ENCODE measurements at places on chromosomes 6 and 20. TPM values are rescaled to one million over a fixed set of nuclear protein-coding genes. Genes with fewer than 3 reads are reported as not detected.
A peak's percentile ranks its signal among the peaks of the same experiment; 100 is the strongest.

The BRPF3 gene
- total RNA-seq, result 36.1 TPM

DNA sequence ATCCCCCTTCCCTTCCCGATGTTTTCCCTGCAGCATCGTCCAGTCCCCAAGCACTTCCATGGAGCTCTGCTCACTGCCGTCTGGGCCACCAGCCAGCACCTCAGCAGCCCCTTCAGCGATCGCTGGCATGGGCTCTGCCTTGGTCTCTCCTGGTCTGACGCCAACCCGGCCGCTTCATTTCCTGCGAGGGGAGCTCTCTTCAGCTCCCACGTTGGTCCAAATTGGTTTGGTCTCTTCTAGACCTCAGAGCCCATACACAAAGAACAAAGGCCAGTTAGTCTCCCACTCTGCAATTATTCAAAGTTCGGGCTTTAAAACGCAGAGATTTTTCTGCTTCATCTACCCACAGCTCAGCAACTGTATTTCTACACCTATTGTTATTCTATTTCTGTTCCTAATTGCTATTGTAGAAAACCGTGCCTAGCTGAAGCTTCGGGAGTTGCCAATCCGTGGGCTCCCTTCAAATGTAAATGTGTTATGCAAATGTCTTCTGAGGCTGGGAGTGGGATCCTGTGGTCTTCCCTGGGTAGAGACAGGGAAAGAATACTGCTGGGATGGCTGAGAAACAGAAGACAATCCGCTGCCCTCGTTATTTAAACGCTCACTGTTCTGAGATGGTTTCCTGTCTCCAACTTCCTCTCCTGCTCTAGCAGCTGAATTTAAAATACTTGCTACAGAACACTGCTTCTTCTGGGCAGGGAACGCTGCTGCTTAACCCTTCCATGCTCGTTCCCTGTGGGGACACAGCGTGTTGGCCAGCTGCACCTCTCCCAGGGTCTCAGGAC lies 154.2 kb upstream of the QKI start:
- no peak overlapping the region for H3K27ac ChIP-seq
- DNase-seq, result peak; percentile 75
- H3K4me3 ChIP-seq, result no peak overlapping the region
- no peaks in the 10 kb centered on the region for H3K36me3 ChIP-seq
- peaks cover 8% of the 10 kb centered on the region for H3K4me1 ChIP-seq
- H3K27me3 ChIP-seq, result no peaks in the 10 kb centered on the region

The MAN1A1 gene
- total RNA-seq, result 120 TPM

The ISM1 gene
- 82.4 TPM for total RNA-seq

The CALHM5 gene
- total RNA-seq, result 0.59 TPM

- H3K27ac ChIP-seq, result peak overlapping the region; percentile 61
- peak; percentile 71 for DNase-seq
- no peaks in the 10 kb centered on the region for H3K4me1 ChIP-seq
- no peaks in the 10 kb centered on the region for H3K27me3 ChIP-seq
These were observed 150.8 kb downstream of the ZMYND8 start for GRCh38 chr20:47205577-47206123.

GRCh38 chr6:121733234-121733633 lies 297.8 kb downstream of the GJA1 start:
- DNase-seq, result no peak
- no peaks in the 10 kb centered on the region for H3K4me1 ChIP-seq
- H3K27ac ChIP-seq, result no peak overlapping the region

GRCh38 chr20:4045741-4046140 lies 30.4 kb upstream of the RNF24 start:
- no peak overlapping the region for H3K4me3 ChIP-seq
- no peaks in the 10 kb centered on the region for H3K36me3 ChIP-seq
- H3K27me3 ChIP-seq, result no peaks in the 10 kb centered on the region
- no peak overlapping the region for H3K27ac ChIP-seq
- peaks cover 14% of the 10 kb centered on the region for H3K4me1 ChIP-seq

The BCAS1 gene
- total RNA-seq, result 0.11 TPM
